ENCODE measurements at places on chromosomes 13 and 19.

DNA sequence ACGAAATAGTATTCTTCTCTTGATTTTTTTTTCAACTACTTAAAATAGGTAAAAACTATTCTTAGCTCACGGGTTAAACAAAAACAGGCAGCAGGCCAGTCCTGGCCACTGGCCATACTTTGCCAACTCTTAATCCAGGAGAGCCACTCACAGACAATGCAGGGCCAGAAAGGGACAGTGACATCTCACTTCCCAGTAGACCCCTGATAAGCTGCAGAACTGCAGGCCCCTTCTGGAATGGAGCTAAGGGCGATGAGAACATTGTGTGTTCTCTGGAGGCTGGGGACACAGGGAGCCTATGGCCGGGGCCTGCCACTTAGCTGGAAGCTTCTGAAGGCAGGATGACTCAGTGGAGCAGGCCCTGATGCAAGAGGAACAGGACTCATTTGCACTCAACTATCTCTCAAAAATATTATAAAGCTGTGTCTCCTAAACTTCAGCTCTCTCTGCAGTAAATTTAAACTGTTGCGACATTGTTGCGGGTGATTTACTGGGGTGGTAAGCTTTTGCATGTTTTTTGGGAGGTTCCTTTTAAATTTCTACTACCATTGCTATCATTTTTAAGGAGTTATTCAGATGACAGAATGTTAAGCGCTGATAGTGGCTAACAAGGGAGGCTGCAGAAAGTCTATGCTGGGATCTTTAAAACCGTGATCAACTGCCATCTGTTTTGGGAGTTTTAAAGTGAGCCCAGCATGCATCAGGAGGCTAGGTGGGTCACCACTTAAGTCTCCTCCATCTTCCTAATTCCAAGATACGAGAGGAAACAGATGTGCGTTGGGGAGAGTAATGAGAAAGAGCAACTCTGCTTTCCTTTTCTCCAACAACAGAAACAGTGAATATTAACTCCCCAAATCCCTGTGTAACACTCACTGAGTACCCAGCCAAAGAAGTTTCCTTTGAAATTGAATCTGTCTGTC, 33.2 kb upstream of the KATNAL1 start:
- no peak for DNase-seq

DNA sequence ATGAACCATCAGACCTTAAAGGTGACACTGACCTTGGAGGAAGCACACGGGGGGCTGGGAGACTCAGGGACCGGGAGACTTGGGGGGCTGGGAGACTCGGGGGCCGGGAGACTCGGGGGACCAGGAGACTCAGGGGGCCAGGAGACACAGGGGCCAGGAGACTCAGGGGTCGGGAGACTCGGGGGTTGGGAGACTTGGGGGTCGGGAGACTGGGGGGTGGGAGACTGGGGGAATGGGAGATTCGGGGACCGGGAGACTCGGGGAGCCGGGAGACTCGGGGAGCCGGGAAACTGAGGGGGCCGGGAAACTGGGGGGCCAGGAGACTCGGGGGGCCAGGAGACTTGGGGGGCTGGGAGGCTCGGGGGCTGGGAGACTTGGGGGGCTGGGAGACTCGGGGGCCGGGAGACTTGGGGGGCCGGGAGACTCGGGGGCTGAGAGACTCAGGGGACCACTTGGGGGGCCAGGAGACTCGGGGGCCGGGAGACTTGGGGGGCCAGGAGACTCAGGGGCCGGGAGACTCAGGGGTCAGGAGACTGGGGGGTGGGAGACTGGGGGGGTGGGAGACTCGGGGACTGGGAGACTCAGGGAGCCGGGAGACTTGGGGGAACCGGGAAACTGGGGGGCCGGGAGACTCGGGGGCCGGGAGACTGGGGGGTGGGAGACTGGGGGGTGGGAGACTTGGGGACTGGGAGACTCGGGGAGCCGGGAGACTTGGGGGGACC, 62.9 kb downstream of the RASA3 start:
- DNase-seq, result no peak

GRCh38 chr19:1060689-1061088, 6.3 kb upstream of the ARHGAP45 start:
- DNase-seq, result no peak

- DNase-seq, result no peak
These were observed 25.0 kb upstream of the C1QTNF9B start for GRCh38 chr13:23922005-23922932.

DNA sequence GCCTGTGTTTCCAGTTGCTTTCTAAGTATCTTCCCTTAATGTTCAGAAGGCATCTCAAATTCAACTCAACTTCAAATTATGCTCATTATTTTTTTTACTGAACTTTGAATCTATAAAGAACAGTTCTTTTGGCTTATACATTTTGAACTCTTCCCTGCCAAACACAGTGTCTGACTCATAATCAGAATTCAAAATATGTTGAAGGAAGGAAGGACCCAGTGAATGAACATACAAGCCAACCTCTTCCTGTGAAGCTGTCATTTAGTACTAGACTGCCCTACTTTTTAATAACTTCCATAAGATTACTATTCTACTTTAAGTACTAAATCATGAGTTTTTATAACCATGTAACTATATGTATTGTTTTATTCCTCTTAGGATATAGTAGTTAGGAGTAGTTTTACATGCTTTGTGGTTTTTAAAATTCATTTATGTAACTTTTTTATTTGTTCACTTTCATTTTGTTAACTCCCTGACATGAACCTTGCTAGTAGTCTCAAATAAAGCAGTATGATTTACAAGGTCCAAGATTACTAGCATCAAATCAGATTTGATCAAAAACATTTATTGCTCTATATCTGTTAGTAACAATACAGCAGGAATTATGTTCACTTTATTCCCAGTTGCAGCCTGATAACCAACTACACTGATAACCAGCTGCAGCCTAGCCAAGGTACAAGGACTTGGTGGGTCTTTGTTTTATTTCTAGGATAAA, 6.4 kb downstream of the NUDT15 start:
- DNase-seq, result no peak

- DNase-seq, result no peak
These were observed 323.0 kb downstream of the NDFIP2 start for GRCh38 chr13:79803989-79804388.

DNA sequence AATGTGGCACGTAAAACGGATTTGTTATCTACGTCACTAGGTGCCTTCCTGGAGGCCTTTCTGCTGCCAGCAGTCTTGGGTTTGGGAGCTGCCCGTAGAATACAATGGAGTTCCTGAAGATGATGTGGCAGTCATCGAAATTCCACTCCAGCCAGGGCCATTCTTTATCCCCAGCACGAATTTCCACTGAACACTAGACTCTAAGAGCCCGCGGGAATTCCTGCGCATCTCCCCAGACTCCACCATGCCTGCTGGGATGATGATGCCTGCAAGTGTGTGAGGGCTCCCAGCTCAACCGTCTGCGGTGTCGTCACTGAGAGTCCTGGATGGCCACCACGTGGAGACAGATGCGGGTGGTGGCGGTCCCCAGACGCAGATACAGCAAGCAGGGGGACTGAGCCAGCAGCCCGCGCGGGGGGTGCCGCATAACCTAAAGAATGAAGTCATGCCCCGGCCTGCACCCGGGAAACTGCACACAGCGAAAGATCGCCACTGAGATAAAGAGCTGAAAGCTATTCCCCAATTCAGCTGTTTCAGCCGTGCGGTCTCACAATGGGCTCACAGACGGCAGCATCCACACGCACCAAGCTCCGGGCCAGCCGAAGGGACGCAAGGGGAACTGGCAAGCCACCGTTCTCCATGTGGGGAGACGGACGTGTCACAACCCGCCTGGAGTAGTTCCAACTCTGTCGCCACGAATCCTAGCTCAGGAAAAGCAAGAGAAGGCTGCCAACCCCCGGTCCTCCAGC, 41.1 kb downstream of the COL4A1 start:
- no peak for DNase-seq

GRCh38 chr13:23618341-23618740, 48.1 kb downstream of the TNFRSF19 start:
- no peak for DNase-seq

DNA sequence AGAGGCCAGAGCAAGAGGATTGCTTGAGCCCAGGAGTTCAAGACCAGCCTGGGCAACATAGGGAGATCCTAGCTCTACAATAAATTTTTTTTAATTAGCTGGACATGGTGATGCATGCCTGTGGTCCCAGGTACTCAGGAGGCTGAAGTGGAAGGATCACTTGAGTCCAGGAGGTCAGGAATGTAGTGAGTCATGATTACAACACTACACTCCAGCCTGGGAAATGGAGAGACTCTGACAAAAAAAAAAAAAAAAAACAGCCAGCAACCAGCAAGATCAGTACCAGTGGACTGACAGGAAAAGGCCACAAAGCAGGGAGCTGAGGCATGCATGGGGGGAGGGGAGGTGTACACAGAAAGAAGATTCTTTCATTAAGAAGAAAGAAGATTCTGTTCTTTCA, 52.7 kb upstream of the RFXAP start:
- DNase-seq, result no peak

DNA sequence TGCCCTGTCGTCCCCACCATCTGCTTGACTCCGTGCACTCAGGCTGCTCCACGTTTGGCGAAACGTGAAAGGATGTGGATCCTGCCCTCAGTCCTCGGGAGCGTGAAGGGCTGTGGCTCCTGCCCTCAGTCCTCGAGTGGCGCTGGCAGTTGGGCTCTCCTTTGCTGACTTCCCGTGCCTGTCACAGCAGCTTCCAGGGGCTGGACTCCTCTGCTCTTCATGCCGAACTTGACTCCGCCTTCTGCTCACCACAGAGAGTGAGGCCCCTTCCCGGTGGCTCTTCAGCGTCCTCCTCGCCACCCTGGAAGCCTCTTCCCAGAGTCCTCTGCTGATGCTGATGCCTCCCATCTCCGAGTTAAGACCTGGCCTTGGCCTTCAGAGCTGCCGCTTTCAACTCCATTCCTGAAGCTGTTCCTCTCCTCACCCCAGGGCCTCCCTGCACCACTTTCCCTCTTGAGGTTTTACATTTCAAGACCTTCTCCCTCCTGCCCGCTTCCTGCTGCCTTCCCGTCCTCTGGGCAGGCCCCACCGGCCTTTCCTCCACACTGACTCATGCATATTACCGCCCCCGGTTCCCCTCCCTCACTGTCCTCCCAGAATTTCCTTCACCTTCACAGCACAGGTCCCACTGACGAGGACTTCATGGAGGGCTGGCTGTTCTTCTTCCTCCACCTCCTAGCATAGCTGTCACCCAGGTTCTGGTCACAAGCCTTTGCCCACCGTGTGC, 111.7 kb downstream of the SHISA2 start:
- no peak for DNase-seq

GRCh38 chr13:70622796-70623195, 514.5 kb upstream of the KLHL1 start:
- DNase-seq, result no peak

- no peak for DNase-seq
These were observed 564.1 kb downstream of the PCDH9 start for GRCh38 chr13:66665991-66666390.

DNA sequence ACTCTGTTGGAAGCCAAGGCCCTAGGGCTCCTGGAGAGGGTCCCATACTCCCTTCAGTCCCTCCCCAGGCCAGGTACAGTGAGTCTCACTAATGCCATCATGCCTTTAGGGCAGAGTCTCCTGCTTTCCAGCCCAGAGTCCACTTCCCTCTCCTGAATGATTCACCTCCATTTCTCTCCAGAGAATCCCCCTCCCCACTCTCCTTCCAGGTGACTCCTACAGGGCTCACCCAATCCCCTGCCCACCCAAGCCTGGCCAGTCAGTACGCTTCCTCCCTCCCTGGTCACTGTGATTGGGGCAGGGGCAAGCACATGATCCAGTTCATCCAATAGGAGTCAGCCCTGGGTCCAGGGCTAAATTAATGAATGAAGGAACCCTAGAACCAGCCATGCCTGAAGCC, 35.0 kb upstream of the PNMA8B start:
- DNase-seq, result no peak

DNA sequence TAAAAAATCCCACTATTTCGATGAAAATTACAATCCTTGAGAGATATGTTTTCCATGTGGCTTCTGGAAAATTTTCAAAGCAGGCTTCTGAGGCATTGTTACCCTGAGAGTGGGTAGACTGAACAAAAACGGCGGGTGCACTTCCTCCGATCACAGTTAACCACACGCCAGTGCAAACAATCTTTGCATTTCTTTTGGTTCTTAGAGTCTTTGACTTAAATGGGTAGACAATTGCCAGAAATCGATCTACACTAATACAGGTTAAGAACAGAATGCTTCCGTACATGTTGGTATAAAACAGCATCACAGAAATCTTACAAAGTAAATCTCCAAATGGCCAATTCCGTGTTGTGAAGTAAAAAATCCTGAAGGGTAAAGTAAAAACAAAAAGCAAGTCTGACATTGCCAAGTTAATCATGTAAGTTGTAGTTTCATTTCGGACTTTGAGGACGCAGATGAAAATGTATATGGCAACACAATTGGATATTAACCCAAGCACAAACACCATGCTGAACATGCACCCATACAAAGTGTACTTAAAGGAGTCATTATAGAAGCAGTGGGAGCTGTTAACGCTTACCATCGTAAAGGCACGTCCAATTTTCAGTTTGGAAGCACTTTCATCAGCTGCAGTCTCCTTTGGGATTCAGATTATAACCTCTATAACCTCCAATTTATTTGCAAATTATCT, 927 bp downstream of the LPAR6 start:
- peak; percentile 34 for DNase-seq

- no peak for DNase-seq
These were observed 8.8 kb upstream of the GNG7 start for GRCh38 chr19:2711172-2711874.

DNA sequence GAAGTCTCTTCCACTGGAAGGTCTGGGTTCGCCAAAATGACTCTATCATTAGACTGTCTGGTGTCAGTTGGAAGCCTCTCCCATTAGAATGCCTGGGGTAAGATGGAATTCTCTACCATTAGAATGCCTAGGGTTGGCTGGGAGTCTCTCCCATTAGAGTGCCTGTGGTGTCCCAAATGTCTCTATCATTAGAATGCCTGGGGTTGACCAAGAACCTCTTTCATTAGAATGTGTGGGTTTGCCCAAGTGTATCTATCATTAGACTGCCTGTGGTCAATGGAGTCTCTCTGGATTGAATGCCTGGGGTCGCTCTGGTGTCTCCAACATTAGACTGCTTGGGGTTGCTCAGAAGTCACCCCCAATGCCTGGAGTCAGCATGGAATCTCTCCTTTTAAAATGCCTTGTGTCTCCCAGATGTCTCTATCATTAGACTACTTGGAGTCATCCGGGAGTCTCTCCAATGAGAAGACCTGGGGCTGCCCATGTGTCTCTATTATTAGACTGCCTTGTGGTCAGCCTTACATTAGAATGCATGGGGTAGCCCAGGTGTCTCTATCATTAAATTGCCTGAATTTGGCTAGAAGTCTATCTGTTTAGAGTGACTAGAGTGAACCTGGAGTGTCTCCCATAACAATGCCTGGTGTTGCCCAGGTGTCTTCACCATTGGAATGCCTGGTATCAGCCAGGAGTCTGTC, 1518.4 kb downstream of the UQCRFS1 start:
- DNase-seq, result no peak

DNA sequence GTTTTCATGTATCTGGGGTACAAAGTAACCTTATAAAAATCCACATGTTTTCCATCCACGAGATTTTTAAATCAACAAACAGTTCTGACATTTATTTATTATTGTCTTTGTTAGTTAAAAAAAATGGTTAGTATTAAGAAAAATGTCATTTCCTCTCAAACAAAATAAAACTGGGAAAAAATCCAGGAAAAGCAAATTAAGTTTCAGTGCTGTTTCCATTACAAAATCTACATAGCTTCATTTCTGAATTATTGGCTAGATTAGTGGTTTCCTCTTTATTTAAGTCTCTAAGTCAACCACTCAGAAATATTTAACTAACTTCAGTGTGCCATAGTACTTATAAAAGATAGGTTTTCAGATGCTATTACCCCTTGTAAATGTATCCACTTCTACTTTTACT, 49.1 kb downstream of the MZT1 start:
- no peak for DNase-seq
